ENCODE measurements at places on chromosomes 5 and 9. TPM values are rescaled to one million over a fixed set of nuclear protein-coding genes. Genes with fewer than 3 reads are reported as not detected.

DNA sequence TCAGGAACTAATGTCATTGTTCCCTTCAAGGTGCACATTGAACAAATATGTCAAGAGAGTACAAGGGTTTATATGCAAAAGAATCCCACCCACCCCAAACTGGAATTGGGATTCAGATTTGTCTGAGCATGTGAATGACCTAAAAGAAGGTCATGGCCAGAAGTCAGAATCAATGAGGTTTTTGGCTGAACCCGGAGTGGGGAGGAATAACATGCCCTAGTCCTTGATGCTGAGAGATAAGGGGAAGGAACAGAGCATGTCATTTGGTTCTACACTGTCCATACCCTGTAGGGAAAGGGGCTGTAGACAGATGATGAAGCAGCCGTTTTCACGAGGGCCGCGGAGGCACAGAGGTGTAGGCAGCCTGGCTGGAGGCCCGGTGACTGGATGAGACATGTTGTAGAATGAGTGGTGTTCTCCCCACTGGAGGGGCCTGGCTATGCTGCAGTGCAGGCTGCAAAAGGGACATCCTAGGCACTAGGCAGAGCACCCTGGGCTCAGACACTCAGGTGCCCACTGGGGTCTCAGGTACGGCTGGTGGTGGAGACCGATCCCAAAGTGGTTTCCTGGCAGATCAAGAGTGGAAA is 65.9 kb downstream of the ZFAND5 start:
- DNase-seq: no peak
- H3K4me1 ChIP-seq: peaks cover 8% of the 10 kb centered on the region
- no peak overlapping the region for H3K4me3 ChIP-seq
- H3K27me3 ChIP-seq: no peaks in the 10 kb centered on the region
- no peaks in the 10 kb centered on the region for H3K36me3 ChIP-seq
- no peak overlapping the region for H3K27ac ChIP-seq

DNA sequence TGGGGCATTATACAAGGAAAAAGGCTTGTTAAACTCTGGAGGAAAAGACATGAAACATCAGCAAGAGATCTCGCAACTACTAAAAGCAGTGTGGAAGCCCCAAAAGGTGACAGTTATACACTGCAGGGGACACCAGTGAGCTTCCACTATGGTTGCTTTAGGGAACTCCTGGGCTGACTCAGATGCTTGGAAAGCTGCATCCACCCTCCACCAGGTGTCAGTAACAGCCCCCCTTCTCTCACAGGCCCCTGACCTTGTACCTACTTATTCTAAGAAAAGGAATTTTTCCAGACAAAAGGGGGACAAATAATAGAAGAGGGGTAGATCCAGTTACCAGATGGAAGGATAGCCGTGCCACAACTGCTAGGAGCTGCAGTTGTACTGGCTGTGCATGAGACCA is 154.4 kb upstream of the COX7C start:
- H3K4me3 ChIP-seq: no peak overlapping the region
- no peak for DNase-seq
- no peaks in the 10 kb centered on the region for H3K27me3 ChIP-seq
- no peaks in the 10 kb centered on the region for H3K4me1 ChIP-seq
- H3K27ac ChIP-seq: no peak overlapping the region
- no peaks in the 10 kb centered on the region for H3K36me3 ChIP-seq

Gene POU5F2
- 1.8 TPM for total RNA-seq

DNA sequence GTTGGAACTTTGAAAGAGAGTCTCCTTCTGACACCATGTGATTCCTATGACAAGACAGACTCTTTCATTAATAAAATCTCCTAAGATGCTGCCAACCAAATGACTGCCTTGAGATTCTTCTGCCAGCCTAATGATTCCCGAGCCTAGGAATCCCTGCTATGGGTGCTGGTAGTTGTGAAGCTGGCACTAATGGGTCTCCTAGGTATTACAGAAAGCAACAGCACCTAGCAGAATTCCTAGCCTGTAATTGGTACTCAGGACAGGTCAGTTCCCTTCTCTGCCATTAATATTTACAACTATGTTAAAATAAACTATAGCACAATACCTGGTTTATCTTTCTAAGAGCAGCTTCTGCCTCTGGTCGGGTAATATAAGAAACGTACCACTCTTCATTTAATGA is 19.3 kb downstream of the C5orf58 start:
- no peak overlapping the region for H3K27ac ChIP-seq
- H3K4me3 ChIP-seq: no peak overlapping the region
- peaks cover 100% of the 10 kb centered on the region for H3K36me3 ChIP-seq
- no peaks in the 10 kb centered on the region for H3K27me3 ChIP-seq

GRCh38 chr5:9126490-9126889 is 419.4 kb downstream of the SEMA5A start:
- no peak overlapping the region for H3K4me3 ChIP-seq
- H3K4me1 ChIP-seq: no peaks in the 10 kb centered on the region
- no peak overlapping the region for H3K27ac ChIP-seq
- no peaks in the 10 kb centered on the region for H3K36me3 ChIP-seq

- H3K4me3 ChIP-seq: no peak overlapping the region
- no peaks in the 10 kb centered on the region for H3K4me1 ChIP-seq
- H3K27me3 ChIP-seq: no peaks in the 10 kb centered on the region
- DNase-seq: no peak
Measured at GRCh38 chr9:106587042-106587441, 275.9 kb upstream of the ZNF462 start.

DNA sequence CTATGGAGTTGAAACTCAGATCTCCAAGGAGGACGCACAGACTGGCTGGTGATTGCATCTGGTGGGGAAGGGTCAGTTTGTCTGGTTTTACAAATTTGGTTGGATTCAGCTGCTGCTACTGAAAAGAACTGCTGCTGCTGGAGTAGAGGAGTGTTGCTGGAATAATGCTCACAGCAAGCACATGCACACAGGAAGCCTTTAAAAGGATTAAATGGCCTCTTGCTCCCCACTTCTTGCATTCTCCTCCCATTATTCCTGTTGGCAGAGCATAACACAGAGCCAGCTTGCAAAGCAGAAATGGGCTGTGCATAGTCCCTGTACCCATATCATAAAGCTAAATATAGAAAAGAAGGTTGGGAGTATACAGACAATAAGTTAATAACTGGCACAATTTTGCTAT is 16.6 kb downstream of the ZNF474 start:
- H3K36me3 ChIP-seq: no peaks in the 10 kb centered on the region
- DNase-seq: no peak
- H3K4me3 ChIP-seq: no peak overlapping the region

GRCh38 chr5:59130431-59130830 is 547.6 kb downstream of the RAB3C start:
- H3K27ac ChIP-seq: no peak overlapping the region
- no peak for DNase-seq
- H3K4me3 ChIP-seq: no peak overlapping the region
- no peaks in the 10 kb centered on the region for H3K36me3 ChIP-seq
- H3K27me3 ChIP-seq: no peaks in the 10 kb centered on the region
- H3K4me1 ChIP-seq: peaks cover 26% of the 10 kb centered on the region

DNA sequence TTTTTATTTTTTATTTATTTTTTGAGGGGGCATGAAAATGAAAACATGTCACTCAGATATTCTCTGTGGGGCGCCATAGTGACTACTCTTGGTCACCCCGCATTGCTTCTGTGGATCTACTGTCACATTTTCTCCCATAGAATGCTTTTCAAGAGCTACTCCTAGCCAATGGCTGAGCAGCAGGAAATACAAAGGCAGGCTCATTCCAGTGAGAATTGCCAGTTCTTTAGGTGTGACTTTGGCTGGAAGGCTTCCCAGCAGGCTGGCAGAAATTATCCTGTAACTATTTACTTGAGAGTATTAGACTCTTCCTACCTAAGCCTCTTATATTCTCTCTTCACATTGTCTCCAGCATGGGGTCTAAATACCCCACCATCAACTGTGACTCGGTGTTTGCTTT is 21.0 kb upstream of the PTPRD start:
- H3K36me3 ChIP-seq: no peaks in the 10 kb centered on the region
- H3K27me3 ChIP-seq: no peaks in the 10 kb centered on the region
- DNase-seq: no peak
- no peak overlapping the region for H3K4me3 ChIP-seq

GRCh38 chr5:126776499-126777256 is at the start of gene LMNB1:
Gene LMNB1 (plus strand): TSS chr5:126777136. CDS start chr5:126777509, 373 bp downstream.
- H3K27ac ChIP-seq: peak within 1 kb of the TSS; percentile 93
- peaks cover 17% of the 10 kb centered on the region for H3K4me1 ChIP-seq
- no peaks in the 10 kb centered on the region for H3K27me3 ChIP-seq
- no peaks in the 10 kb centered on the region for H3K36me3 ChIP-seq

DNA sequence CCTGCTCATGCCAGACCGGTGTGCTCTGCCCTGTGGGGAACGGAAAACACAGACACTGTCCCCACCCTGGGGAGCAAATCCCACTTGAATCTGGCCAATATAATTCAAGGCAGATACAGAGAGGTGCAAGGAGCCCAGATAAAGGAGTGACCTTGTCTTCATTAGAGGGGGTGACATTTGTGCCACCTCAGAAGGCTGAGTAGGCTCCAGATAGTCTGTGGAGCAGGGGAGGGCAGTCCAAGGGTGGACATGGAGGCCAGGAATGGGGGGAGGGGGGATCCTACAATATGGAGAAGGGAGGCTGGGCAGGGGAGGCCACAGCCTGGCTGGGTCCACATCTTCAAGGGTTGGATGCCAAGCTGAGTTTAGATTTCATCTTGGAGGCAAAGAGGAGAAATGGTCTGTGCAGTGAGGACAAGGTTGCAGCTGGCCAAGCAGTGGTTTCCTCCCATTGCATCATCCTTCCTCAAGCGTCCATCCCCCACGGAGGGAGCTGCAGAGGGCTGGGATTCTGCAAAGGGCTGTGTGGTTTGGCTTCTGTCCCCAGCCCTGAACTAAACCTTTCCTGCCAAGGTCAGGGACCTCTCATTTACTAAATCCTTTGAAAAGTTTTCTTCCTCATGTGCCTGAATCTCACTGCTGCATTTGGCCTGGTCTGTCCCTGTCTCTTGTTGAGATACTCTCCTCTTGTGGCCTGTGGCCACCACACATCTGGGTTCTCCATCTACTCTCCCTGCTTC is 60.1 kb downstream of the GALNT12 start:
- no peak overlapping the region for H3K4me3 ChIP-seq
- DNase-seq: peak; percentile 53
- peaks cover 17% of the 10 kb centered on the region for H3K4me1 ChIP-seq
- no peaks in the 10 kb centered on the region for H3K36me3 ChIP-seq

DNA sequence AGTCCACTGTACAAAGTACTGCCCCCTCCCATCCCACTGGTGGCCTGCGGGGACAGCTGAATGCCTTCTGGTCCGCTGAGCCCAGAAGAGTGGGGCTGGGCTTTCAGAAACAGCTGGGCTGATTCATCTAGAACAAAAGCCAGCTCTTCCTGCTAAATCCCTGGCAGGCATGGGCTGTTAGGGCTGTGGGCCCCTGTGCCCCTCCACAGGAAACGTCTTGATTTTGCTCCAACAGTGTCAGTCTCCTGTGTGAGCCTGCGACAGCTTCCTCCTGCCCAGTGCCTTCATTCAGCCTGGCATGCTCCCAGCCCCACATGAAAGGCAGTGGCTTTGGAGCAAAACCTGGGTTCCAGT is 6.9 kb upstream of the GSN start:
- H3K27me3 ChIP-seq: no peaks in the 10 kb centered on the region
- H3K36me3 ChIP-seq: no peaks in the 10 kb centered on the region
- no peaks in the 10 kb centered on the region for H3K4me1 ChIP-seq
- no peak overlapping the region for H3K27ac ChIP-seq
- no peak overlapping the region for H3K4me3 ChIP-seq

GRCh38 chr5:38463634-38464521 is 92.6 kb downstream of the LIFR start:
- H3K4me3 ChIP-seq: no peak overlapping the region
- no peaks in the 10 kb centered on the region for H3K27me3 ChIP-seq
- DNase-seq: no peak
- no peaks in the 10 kb centered on the region for H3K36me3 ChIP-seq

Gene GFRA3
- 0.53 TPM for total RNA-seq

- H3K36me3 ChIP-seq: no peaks in the 10 kb centered on the region
- H3K27ac ChIP-seq: no peak overlapping the region
- no peak overlapping the region for H3K4me3 ChIP-seq
- H3K27me3 ChIP-seq: no peaks in the 10 kb centered on the region
Measured at GRCh38 chr5:109620651-109621050, 69.1 kb upstream of the MAN2A1 start.

Gene LECT2
- not detected for total RNA-seq

GRCh38 chr5:53109056-53109442 is 508 bp downstream of the MOCS2 start:
- peak overlapping the region; percentile 73 for H3K4me3 ChIP-seq
- peaks cover 10% of the 10 kb centered on the region for H3K36me3 ChIP-seq
- H3K27ac ChIP-seq: peak overlapping the region; percentile 76
- H3K4me1 ChIP-seq: peaks cover 16% of the 10 kb centered on the region

Gene ALAD
- 32.7 TPM for total RNA-seq

GRCh38 chr5:3384531-3384930 is 211.1 kb upstream of the IRX1 start:
- H3K4me1 ChIP-seq: no peaks in the 10 kb centered on the region
- no peak for DNase-seq
- H3K4me3 ChIP-seq: no peak overlapping the region
- no peaks in the 10 kb centered on the region for H3K36me3 ChIP-seq
- no peak overlapping the region for H3K27ac ChIP-seq

GRCh38 chr9:105751761-105752160 is 57.4 kb downstream of the TMEM38B start:
- H3K36me3 ChIP-seq: peaks cover 6% of the 10 kb centered on the region
- H3K27ac ChIP-seq: no peak overlapping the region
- H3K4me1 ChIP-seq: no peaks in the 10 kb centered on the region
- H3K4me3 ChIP-seq: no peak overlapping the region
- no peak for DNase-seq

DNA sequence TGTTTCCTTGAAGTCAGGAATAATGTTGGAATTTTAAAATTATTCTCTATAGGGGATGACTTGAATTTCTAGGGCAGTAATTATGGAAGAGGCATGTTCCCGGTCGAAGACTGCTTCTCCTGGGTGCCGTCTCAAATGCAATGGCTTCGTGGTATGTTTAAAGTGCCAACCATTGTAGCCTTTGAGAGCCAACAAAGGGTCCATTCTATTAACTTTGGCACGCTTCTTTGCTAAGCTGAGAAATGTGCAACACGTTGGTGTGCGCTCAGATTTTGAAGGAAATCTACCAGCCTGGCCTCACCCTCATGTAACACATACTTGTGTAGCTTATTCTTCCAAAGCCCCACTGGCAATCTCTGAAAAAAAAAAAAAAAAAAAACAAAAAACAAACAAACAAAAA is 221.2 kb upstream of the ANKH start:
- DNase-seq: no peak
- H3K27me3 ChIP-seq: no peaks in the 10 kb centered on the region
- H3K4me1 ChIP-seq: no peaks in the 10 kb centered on the region
- H3K36me3 ChIP-seq: no peaks in the 10 kb centered on the region
- H3K27ac ChIP-seq: no peak overlapping the region
- H3K4me3 ChIP-seq: no peak overlapping the region

Gene CAMK2A
- 1.3 TPM for total RNA-seq

- no peaks in the 10 kb centered on the region for H3K27me3 ChIP-seq
- no peaks in the 10 kb centered on the region for H3K4me1 ChIP-seq
- H3K4me3 ChIP-seq: no peak overlapping the region
- peaks cover 24% of the 10 kb centered on the region for H3K36me3 ChIP-seq
- DNase-seq: no peak
Measured at GRCh38 chr9:105639936-105640335, 22.3 kb upstream of the TAL2 start.
